ENCODE measurements at places on chromosomes 2 and 18.

DNA sequence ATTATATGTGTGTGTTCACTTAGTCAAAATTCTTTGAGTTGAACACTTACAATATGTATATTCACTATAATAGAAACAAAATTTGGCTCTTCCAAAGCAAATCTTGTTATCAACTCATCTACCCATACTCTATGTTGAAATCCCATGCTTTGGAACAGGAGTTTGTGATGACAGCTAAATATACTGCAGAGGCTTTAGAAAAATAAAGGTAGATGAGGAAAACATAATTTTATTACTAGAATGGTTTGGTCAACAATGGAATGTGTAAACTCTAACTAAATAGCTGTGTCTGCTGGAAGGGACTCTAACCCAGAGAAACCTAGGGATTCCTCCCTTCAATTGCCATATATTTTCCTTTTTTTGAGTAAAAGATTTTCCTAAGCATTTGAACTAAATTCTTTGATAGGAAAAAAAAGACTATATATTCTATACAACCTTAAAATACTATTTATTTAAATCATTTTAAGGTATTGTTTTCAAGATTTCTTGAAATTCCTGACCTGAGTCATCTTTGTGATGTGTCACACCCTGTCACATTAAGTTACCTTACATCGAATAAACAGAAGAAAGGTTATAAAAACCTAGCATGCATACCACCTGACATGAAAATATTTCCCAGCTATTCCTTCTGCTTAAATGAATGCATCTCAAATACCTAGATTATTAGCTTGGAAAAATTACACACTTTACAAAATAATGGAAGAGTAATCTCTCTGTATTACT, 175.5 kb downstream of the OTX1 start:
- no peaks in the 10 kb centered on the region for H3K27me3 ChIP-seq
- H3K4me3 ChIP-seq = no peak overlapping the region
- H3K36me3 ChIP-seq = no peaks in the 10 kb centered on the region

DNA sequence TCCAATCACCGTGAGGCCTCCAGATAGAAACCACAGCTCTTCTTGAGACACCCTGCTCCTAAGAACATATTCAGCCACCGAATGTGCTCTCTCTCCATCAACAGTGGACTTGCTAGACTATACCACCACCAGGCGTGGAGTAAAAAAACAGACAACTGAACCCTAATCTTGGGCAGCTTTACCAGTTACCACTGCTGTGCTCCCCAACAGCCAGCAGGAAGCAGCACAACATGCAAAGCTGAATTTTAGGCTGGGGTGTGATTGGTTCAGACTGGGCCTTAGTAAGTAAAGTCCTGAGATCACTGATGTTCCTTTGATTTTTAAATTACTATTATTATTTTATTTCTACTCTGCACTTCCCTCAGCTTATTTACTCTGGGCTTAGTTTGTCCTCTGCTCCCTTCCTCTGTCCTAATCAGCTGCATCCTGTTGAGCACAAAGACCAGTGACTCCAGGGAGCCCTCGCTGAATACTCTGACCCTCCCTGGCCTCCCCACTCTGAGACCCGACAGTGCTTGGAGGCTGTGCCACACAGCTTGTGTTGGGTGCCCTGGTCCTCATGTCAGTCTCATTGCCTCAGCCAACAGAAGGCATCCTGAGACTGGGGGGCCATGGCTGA, 21.9 kb downstream of the MRPL35 start:
- H3K27me3 ChIP-seq = no peaks in the 10 kb centered on the region
- no peaks in the 10 kb centered on the region for H3K36me3 ChIP-seq
- H3K27ac ChIP-seq = peak overlapping the region; percentile 92
- peak; percentile 58 for DNase-seq

DNA sequence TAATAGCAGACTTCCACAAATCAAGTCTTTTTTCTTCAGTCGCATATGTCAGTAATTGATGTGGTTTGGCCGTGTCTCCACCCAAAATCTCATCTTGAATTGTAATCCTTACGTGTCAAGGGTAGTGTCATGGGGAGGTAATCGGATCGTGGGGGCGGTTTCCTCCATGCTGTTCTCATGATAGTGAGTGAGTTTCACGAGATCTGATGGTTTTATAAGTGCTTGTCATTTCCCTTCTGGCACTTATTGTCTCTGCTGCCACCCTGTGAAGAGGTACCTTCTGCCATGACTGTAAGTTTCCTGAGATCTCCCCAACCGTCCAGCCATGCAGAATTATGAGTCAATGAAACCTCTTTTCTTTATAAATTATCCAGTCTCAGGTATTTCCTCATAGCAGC, 478.8 kb downstream of the PTPRM start:
- no peak for DNase-seq
- H3K4me3 ChIP-seq = no peak overlapping the region
- no peaks in the 10 kb centered on the region for H3K4me1 ChIP-seq
- no peak overlapping the region for H3K27ac ChIP-seq
- no peaks in the 10 kb centered on the region for H3K27me3 ChIP-seq
- no peaks in the 10 kb centered on the region for H3K36me3 ChIP-seq

- no peaks in the 10 kb centered on the region for H3K27me3 ChIP-seq
- no peaks in the 10 kb centered on the region for H3K36me3 ChIP-seq
- H3K4me1 ChIP-seq = peaks cover 61% of the 10 kb centered on the region
- DNase-seq = peak; percentile 21
- H3K27ac ChIP-seq = no peak overlapping the region
These were observed 10.2 kb downstream of the CYRIA start for GRCh38 chr2:16655445-16655837.

- H3K4me3 ChIP-seq = no peak overlapping the region
- no peaks in the 10 kb centered on the region for H3K36me3 ChIP-seq
- no peak overlapping the region for H3K27ac ChIP-seq
- H3K27me3 ChIP-seq = no peaks in the 10 kb centered on the region
- no peaks in the 10 kb centered on the region for H3K4me1 ChIP-seq
- no peak for DNase-seq
These were observed 343.0 kb downstream of the NYAP2 start for GRCh38 chr2:225742487-225742886.

GRCh38 chr2:62568983-62569837, 63.2 kb upstream of the TMEM17 start:
- H3K36me3 ChIP-seq = no peaks in the 10 kb centered on the region
- no peaks in the 10 kb centered on the region for H3K27me3 ChIP-seq
- H3K27ac ChIP-seq = no peak overlapping the region
- H3K4me3 ChIP-seq = no peak overlapping the region

- DNase-seq = no peak
- H3K4me3 ChIP-seq = no peak overlapping the region
- no peaks in the 10 kb centered on the region for H3K27me3 ChIP-seq
- H3K27ac ChIP-seq = no peak overlapping the region
- H3K4me1 ChIP-seq = no peaks in the 10 kb centered on the region
These were observed 260.8 kb upstream of the FAM98A start for GRCh38 chr2:33859811-33860461.

DNA sequence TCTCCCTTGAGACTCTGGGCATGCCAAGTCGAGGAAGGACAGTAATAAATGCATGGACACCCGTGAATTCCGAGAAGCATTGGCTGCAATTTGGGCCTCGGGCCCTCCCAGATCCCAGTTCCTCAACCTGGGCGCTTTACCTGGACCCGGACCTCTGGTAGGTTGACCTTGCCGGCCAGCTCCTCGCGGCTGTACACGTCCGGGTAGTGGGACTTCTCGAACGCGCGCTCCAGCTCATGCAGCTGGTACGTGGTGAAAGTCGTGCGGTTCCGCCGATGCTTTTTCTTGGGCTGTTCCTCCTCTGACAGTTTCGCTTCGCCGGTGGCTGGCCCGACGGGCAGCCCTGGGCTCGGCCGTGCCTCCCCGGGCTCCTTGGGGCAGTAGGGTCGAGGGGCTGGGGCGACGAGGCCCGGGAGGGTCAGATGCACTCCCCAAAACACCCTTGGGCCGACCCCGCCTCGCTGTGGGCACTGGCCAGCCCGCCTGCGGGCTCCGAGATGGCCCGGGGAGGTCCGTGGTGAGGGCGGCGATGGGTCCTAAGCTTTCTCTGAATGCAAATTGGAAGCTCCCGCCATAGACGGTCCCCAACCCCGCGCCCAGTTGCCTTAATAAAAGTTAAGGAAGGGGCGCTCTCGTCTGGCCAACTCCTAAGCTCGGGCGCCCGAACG, 899 bp downstream of the RAX start:
- H3K4me1 ChIP-seq = peaks cover 46% of the 10 kb centered on the region
- no peak overlapping the region for H3K27ac ChIP-seq
- H3K36me3 ChIP-seq = no peaks in the 10 kb centered on the region
- no peak for DNase-seq
- H3K4me3 ChIP-seq = peak overlapping the region; percentile 34

GRCh38 chr2:9327873-9328352, 95.4 kb downstream of the ITGB1BP1 start:
- H3K4me1 ChIP-seq = peaks cover 34% of the 10 kb centered on the region
- peaks cover 20% of the 10 kb centered on the region for H3K36me3 ChIP-seq
- no peak for DNase-seq
- H3K4me3 ChIP-seq = no peak overlapping the region
- no peaks in the 10 kb centered on the region for H3K27me3 ChIP-seq
- H3K27ac ChIP-seq = no peak overlapping the region

DNA sequence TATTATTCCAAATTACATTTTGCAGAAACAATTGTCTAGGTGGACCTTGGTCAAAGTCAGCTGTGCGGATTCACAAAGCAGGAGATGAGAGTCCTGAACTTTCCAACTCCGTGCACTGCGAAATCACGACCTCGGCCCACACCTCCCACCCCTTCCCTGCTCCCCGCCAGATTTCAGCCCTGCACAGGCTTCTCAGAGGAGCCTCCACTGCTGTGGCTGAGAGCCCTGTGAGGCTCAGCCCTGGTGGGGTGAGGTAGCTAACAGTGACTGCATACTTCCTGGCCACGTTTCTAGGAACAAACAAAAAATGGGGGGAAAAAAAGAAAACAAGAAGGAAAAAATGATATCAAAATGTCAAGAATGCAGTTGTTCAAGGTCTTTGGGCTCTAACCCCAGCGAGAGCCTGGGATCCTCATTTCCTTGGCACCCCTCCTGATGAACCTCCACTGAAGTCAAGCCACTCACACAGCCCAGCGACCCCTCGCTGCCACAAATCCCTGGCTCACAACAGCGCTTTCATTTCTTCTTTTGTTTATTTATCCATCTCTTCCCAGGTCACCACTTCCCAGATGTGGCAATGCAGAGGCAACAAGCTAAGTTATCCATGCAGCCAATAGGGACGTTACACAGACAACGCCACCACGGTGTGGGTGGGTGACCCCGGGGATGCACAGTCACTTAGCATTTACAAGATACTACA, 729.7 kb upstream of the ID2 start:
- H3K36me3 ChIP-seq = no peaks in the 10 kb centered on the region
- DNase-seq = no peak

DNA sequence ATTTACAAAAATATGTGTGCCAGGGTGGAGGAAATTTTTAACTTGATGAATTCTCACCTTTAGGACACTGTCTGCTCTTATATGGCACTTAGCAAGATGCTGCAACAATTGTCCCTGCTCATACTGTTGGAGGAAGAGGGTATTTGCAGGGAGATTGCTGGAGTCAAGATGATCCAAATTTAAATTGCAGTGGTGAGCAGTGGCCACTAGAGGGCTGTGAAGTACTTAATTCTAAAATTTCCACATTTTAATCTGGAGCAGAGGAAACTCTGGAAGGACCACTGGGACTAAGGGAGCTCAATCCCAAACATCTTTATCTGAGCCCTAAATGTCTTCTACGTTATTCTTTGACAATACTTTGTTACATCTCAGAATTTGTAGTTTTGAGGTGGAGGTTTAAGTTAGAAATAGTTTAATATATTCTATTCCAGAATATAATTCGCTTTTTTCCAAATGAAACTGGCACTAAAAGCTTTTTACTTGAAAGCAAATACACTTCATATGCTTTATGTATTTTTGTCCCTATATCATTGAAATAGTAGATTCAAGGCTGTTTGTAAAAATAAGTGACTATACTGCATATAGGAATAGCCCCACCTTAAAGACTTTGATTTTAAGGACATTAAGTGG, 33.0 kb upstream of the PTH2R start:
- no peak overlapping the region for H3K4me3 ChIP-seq
- H3K4me1 ChIP-seq = no peaks in the 10 kb centered on the region
- H3K27ac ChIP-seq = no peak overlapping the region

GRCh38 chr2:145350011-145350410, 830.1 kb upstream of the ZEB2 start:
- no peaks in the 10 kb centered on the region for H3K36me3 ChIP-seq
- no peaks in the 10 kb centered on the region for H3K27me3 ChIP-seq

- no peak overlapping the region for H3K4me3 ChIP-seq
- H3K4me1 ChIP-seq = peaks cover 7% of the 10 kb centered on the region
- no peak overlapping the region for H3K27ac ChIP-seq
- H3K27me3 ChIP-seq = no peaks in the 10 kb centered on the region
- DNase-seq = no peak
These were observed 55.9 kb downstream of the FEZ2 start for GRCh38 chr2:36541891-36542595.

DNA sequence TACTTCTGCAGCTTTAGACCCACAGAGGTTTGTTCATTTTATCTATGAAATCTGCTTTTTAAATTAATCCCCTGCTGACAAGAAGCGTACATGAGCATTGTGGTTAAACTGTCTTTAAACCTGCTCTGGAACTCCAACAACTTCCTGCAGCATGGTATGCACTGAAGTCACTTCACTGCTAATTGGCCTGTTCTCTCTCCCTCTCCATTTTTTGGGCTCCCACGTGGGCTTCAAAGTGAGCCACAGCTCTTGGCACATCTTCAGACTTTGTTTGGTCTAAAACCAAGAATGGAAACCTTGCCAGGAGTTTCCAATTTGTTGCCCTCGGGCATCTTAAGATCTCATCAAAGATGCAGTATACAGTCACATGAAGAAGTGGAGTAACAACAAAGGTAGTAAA, 311.4 kb downstream of the LRRTM1 start:
- no peaks in the 10 kb centered on the region for H3K36me3 ChIP-seq
- no peak overlapping the region for H3K4me3 ChIP-seq
- H3K4me1 ChIP-seq = no peaks in the 10 kb centered on the region
- H3K27me3 ChIP-seq = no peaks in the 10 kb centered on the region
- no peak for DNase-seq
- H3K27ac ChIP-seq = no peak overlapping the region

DNA sequence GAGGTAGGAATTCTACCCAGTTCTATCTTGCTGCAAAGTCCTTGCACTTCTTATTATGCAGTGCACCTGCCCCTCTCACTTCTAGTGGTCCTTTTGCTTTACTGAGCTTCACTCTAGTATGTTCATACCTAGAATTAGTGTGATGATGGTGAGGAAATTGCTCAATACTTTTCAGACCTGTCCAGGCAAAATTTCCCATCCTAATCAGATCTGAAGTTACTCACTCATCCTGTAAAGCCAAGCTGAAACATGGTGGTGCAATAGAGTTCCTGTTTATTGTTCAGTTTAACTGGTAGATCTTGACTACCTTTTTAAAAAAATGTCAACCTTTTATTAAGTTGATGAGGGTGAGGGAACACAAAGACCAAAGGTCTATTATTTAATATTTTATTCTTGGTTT, 12.6 kb upstream of the FIGN start:
- no peak overlapping the region for H3K4me3 ChIP-seq
- no peaks in the 10 kb centered on the region for H3K36me3 ChIP-seq
- H3K27ac ChIP-seq = no peak overlapping the region
- H3K27me3 ChIP-seq = no peaks in the 10 kb centered on the region
- H3K4me1 ChIP-seq = no peaks in the 10 kb centered on the region
- DNase-seq = no peak
